ENCODE measurements at places on chromosomes 16 and 17. TPM values are rescaled to one million over a fixed set of nuclear protein-coding genes. Genes with fewer than 3 reads are reported as not detected.
A peak's percentile ranks its signal among the peaks of the same experiment; 100 is the strongest.

DNA sequence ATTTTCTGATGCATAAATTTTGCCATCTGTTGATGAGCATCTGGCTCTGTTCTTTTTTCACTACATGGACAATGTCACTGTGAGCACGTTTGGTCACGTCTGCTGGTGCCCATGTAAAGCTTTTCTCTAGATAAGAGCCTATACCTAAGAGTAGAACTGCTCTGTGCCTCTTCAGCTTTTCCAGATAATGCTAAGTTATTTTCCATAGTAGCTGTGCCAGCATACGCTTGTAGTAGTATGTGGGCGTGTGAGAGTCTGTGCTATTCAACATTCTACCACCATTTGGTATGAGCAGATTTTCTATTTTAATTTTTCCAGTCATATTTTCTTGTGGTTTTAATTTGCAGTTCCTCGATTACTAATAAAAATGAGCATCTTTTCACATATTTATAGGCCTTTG, 33.2 kb downstream of the VPS35L start:
- H3K4me3 ChIP-seq: no peak overlapping the region
- no peaks in the 10 kb centered on the region for H3K36me3 ChIP-seq
- no peaks in the 10 kb centered on the region for H3K4me1 ChIP-seq
- no peaks in the 10 kb centered on the region for H3K27me3 ChIP-seq

DNA sequence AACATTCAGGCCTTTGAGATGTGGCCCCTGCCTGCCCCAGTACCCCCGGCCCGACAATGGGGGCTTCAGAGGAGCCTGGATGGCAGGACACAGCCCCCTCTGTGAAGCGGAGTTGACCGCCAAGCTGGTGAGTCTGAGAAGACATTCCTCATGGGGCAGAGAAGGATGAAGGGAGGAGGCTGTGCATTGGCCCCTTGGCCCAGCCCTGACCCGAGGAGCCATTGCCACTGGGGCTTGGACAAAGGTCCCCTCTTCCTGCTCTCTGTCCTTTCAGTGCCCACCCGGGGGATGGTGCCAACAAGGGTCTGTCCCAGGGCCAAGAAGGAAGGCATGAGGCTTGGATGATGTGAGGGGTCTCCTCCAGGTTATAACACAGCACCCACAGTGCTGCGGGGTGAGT, 30.9 kb upstream of the PHB1 start:
- H3K27me3 ChIP-seq: no peaks in the 10 kb centered on the region
- H3K36me3 ChIP-seq: no peaks in the 10 kb centered on the region

Gene AATK
- total RNA-seq: 5.6 TPM

GRCh38 chr16:71631776-71632175, 5.8 kb downstream of the MARVELD3 start:
- H3K36me3 ChIP-seq: no peaks in the 10 kb centered on the region
- H3K4me1 ChIP-seq: peaks cover under 1% of the 10 kb centered on the region
- no peak overlapping the region for H3K27ac ChIP-seq
- DNase-seq: no peak

DNA sequence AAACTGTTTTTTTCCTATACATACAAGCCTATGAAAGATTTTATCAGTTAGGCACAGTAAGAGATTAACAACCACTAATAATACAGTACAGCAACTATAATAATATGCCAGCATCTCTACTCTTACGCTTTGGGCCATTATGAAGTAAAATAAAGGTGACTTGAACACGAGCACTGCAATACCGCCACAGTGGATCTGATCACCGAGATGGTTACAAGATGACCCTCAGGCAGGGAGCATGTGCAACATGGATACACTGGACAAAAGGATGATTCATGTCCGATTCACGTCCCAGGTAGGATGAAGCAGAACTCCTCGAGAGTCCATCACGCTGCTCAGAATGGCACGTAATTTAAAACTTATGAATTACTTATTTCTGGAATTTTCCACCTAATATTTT, 10.5 kb downstream of the PELP1 start:
- no peaks in the 10 kb centered on the region for H3K36me3 ChIP-seq
- H3K4me1 ChIP-seq: peaks cover 6% of the 10 kb centered on the region
- H3K27ac ChIP-seq: no peak overlapping the region
- no peaks in the 10 kb centered on the region for H3K27me3 ChIP-seq
- DNase-seq: no peak

Gene VPS9D1
- 25.0 TPM for total RNA-seq

Gene KRTAP4-1
- total RNA-seq: not detected

DNA sequence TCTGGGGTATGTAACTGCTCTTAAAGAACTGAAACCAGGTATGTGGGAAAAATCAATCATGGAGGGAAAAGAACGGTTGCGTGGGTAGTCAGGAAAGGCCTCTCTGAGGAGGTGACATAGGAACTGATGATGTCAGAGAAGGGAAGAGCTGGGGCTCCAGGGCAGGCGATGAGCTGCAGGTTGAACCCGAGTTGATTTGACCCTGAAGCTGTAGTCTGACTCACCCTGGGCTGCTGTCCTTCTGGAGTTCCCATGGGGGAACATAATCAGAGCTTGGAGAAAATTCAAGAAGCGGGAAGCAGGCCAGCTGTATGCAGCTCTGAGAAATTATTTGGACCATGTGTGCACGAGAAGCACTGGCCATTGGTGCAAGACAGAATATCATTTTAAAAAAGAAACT, 16.7 kb downstream of the SLC6A2 start:
- H3K4me3 ChIP-seq: no peak overlapping the region
- no peak overlapping the region for H3K27ac ChIP-seq
- no peaks in the 10 kb centered on the region for H3K27me3 ChIP-seq
- no peaks in the 10 kb centered on the region for H3K36me3 ChIP-seq
- peak; percentile 56 for DNase-seq

- H3K27ac ChIP-seq: peak within 1 kb of the TSS; percentile 69
- H3K4me3 ChIP-seq: peak within 1 kb of the TSS; percentile 53
- no peaks in the 10 kb centered on the region for H3K4me1 ChIP-seq
- DNase-seq: peak; percentile 98
- no peaks in the 10 kb centered on the region for H3K27me3 ChIP-seq
These were observed at the start of gene RNF43 for GRCh38 chr17:58417300-58418092. Gene RNF43 (minus strand): TSS chr17:58417534. CDS start chr17:58415577, 1,957 bp downstream.

- no peak overlapping the region for H3K27ac ChIP-seq
- no peaks in the 10 kb centered on the region for H3K36me3 ChIP-seq
- no peaks in the 10 kb centered on the region for H3K27me3 ChIP-seq
- no peak for DNase-seq
These were observed 10.3 kb upstream of the SLC52A1 start for GRCh38 chr17:5045496-5045895.

DNA sequence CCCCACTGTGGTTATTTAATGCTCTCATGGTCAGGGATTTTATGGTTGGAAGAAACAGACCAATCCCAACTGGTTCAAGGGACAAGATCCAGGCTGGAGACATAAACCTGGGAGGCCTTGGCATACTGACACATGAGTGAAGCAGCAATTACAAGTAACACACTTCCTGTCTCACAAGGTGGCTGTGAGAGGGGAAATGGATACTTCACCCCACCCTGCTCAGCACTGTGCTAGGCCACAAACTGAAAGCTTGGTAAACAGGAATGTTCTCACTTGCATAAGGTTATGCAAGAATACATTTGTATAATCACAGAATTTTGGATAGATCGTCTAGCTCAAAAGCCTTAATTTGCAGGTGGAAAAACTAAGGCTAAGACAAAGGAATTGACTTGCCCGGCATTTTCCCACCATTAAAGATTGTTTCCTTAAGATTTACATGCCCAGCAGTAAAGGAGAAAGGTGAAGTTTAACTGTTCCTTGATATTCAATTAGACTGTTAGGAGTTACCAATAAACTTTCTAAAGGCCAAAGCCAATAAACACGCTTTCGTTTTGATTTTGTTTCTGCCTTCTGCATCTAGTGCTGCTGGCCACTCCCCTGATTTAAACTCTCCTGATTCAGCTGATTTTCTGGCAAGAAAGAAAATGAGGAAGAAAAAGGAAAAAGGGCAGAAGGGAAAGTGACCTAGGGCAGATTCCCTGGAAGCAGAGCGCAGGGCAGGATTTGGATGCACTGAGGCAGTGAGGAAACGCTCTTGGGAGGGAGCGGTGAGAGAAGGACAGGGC, 215.6 kb upstream of the CDH5 start:
- no peaks in the 10 kb centered on the region for H3K27me3 ChIP-seq
- no peaks in the 10 kb centered on the region for H3K36me3 ChIP-seq
- DNase-seq: no peak
- no peaks in the 10 kb centered on the region for H3K4me1 ChIP-seq

GRCh38 chr16:14304891-14305460, 233.9 kb downstream of the MRTFB start:
- DNase-seq: no peak
- H3K4me1 ChIP-seq: peaks cover 6% of the 10 kb centered on the region

Gene CCDC144A
- total RNA-seq: 144 TPM

- no peak overlapping the region for H3K4me3 ChIP-seq
- no peak overlapping the region for H3K27ac ChIP-seq
- no peaks in the 10 kb centered on the region for H3K27me3 ChIP-seq
- H3K4me1 ChIP-seq: no peaks in the 10 kb centered on the region
- H3K36me3 ChIP-seq: no peaks in the 10 kb centered on the region
These were observed 25.5 kb upstream of the BEAN1 start for GRCh38 chr16:66401610-66402009.

DNA sequence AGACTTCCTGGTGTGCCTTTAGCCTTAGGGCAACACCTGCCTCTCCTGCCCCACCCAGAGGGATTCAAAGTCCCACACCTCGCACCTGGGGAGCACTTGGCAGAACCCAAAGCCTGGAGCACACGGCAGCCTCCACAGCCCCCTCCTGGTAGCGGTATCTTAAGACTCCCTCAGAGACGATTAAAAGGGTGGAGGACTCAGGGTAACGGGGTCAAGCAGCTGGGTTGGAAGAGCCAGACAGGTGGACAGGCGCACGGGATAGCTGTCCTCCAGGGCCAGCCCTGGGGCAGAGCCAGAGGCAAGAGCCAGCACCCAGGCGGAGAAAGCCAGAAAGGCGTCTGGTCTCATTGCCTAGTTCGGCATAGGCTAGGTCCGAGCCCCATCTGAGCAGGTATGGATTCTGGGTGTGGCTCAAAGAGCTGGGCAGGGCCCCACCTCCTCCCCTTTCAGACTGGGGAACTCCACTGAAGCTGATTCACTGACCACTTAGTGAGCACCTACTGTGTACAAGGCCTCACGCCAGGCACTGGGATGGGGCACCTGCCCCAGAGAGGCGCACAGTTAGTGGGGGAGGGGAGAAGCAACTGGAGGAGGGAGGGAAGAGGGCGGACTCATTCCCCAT, 55.0 kb upstream of the MEAK7 start:
- DNase-seq: no peak
- H3K4me3 ChIP-seq: no peak overlapping the region
- no peaks in the 10 kb centered on the region for H3K27me3 ChIP-seq
- H3K36me3 ChIP-seq: no peaks in the 10 kb centered on the region
- H3K4me1 ChIP-seq: no peaks in the 10 kb centered on the region

DNA sequence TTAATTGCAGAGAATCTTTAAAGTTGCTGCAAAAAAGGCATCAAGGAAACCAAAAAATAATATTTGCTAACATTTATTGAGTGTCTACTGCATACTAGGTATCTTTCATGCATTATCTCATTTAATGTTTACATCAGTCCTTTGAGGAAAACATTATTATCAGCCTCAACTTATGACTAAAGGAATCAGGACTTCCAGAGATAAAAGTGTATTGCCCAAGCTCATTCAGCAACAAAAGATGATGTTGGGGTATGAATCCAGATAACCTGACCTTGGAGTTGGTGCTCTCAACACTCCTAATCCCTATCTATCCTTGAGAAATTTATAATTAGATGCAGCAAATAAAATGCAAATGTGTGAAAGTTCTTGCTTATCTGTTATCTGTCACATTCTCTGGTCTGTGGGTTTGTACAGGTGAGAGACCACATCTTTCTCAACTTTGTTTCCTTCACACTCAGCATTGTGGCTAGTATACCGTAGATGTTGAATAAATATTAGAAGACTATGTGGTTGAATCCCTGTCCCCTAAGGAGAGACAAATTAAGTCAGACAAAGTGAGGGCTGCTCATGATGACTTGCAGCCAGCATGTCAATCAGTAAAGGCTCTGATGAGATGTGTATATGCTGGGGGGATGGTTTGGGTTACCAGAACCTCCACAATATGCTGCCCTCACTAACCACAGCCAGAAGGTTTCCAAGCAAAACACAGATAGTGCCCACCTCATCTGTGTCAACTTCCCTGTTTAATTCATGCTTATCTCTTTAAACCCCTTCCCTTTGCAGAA, 82.6 kb downstream of the NOG start:
- H3K36me3 ChIP-seq: no peaks in the 10 kb centered on the region
- H3K4me1 ChIP-seq: peaks cover 7% of the 10 kb centered on the region
- no peak overlapping the region for H3K27ac ChIP-seq
- DNase-seq: no peak
- H3K4me3 ChIP-seq: no peak overlapping the region
- no peaks in the 10 kb centered on the region for H3K27me3 ChIP-seq

DNA sequence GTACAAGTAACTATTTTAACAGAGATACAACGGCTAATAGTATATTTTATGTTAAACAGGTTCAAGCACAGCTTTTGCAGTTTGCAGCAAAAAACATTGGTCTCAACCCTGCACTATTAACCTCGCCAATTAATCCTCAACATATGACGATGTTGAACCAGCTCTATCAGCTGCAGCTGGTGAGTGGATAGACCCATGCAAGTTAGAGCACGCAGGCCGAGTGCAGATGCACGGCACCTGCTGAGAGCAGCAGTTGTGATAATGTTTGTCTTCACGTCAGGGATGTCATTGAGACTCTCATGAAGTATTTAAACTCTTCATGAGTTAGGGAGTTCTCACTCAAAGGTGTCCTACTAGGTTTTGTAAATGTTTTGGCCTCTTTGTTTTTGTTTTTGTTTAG, 45.6 kb downstream of the TMC6 start:
- H3K4me1 ChIP-seq: no peaks in the 10 kb centered on the region
- no peak overlapping the region for H3K27ac ChIP-seq
- H3K4me3 ChIP-seq: no peak overlapping the region
- H3K36me3 ChIP-seq: no peaks in the 10 kb centered on the region
- DNase-seq: no peak

Gene CCDC154
- total RNA-seq: 18.0 TPM

GRCh38 chr16:64445245-64445644, 676.6 kb downstream of the CDH11 start:
- no peaks in the 10 kb centered on the region for H3K4me1 ChIP-seq
- H3K4me3 ChIP-seq: no peak overlapping the region
- no peak overlapping the region for H3K27ac ChIP-seq
- no peaks in the 10 kb centered on the region for H3K36me3 ChIP-seq

DNA sequence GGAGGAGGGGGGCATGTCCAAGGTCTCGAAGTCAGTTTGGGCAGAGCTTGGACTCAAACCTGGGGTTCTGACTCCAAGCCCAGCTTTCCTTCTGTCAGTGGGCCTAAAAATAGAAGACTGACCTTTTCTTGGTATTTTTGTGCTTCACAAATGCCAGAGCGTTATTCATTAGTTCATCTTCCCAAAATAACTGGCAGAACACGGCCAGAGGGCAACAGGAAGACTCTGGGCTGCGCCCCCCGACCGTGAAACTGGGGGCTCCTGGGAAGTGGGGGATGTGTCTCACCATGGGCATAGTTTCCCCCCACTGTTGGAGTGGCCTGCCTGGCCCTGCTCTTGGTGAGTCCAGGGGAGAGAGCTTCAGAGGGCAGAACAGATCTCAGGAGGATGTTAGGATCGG, 94.0 kb downstream of the SOCS1 start:
- DNase-seq: no peak
- no peaks in the 10 kb centered on the region for H3K36me3 ChIP-seq
- no peak overlapping the region for H3K27ac ChIP-seq
- no peaks in the 10 kb centered on the region for H3K27me3 ChIP-seq
- H3K4me1 ChIP-seq: peaks cover 14% of the 10 kb centered on the region
- no peak overlapping the region for H3K4me3 ChIP-seq

Gene ATAD5
- total RNA-seq: 5.5 TPM
